Stimulated activated CD4-positive, alpha-beta T cell treated with anti-CD3 and anti-CD28 coated beads, Interleukin-15, amount 100 ng/mL, for 1 hour (primary cell): ENCODE measurements at places on chromosomes 5 and 9.

DNA sequence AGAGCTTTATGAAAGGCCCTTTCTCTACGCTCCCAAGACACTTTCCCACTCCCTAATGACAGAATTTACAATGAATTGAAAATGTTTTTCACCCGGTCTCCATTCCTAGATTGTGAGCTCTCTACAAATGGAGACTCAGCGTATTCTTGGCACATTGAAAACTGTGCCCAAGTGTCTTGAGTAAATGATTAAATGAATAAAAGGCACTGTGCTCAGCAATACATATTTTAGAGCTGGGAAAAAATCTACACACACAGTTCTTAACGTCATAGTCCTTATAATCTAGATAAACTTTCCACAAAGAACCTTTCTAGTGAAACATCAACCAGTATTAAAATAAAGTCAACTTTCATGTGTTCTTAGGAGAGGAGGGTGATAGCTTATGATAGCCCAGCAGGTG is 634.0 kb downstream of the RAB3C start:
- no peak for DNase-seq

DNA sequence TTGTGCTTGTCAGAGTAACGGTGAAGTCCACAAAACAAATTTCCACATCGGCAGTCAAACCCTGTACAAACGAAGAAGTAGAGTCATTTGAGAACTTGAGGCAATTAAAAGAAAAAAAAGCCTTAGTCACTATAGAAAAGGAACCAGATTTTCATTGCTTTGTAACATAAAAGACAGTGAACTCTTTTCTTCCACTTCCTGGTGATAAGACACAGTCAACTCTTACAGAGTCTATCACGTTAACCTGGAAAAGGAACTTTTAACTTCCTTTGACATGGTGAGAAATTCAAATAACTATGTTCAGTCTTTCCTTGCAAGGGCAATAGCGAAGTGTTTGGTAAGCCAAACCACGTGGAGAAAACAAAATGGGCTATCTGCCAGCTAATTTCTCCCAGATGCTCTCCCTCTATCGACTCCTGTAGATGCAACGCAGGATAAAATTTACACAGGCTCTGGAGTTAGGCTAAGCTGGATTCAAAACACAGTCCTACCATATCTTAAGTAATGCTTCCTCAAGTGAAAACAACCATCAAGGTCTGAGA is 8.9 kb downstream of the ZFAND5 start:
- no peak for DNase-seq

GRCh38 chr5:53984971-53985370 is 325.4 kb downstream of the ARL15 start:
- DNase-seq, result no peak

GRCh38 chr5:61076626-61077025 is 85.6 kb downstream of the SMIM15 start:
- no peak for DNase-seq

- DNase-seq, result no peak
Measured at GRCh38 chr9:92714787-92715487, 45.0 kb upstream of the IPPK start.

DNA sequence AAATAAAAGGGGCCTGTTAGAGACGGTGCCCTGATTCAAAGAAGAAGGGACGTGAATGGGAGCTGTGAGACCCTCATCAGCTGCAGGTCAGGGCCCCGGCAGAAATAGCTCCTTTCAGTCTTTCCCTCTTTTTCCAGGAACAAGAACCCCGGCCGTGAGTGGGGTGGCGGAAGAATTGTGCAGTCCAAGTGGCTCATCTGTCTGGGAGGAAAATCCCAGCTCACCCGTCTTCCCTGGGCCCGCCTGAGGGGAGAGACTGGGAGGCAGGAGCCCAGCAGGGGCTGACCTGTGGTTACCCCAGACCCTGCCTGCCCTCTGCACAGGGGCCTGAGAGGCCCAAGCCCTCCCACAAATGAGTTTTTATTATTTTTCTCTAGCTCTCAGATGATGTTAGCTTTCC is 24.8 kb upstream of the CSF1R start:
- no peak for DNase-seq

DNA sequence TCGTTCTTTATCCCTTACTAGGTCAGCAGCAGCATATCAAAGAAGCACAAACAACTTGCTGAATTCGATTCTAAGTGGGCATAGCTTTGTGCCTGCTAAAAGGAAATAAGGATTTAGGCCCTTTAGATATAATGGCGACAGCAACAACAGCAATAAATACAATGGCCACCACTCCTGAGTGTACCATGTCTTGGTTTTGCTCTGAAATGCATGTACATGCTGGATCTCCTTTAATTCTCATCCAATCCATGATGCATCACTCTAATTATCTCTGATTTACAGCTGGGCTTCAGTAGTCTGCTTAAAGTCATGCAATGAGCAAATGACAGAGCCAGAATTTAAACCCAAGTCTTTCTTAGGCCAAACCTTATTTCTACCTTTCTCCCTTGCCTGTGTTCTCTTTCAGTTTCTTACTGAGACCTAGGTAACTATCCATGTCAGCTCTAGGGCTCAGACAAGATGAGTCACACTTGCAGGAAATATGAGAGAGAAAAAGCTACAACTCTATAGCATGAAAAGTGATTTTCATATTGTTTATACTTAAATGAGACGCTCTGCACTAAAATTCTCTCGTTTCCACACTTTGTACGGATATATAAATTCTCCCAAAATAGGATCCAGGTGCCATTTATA is 111.8 kb downstream of the HMHB1 start:
- DNase-seq, result no peak

DNA sequence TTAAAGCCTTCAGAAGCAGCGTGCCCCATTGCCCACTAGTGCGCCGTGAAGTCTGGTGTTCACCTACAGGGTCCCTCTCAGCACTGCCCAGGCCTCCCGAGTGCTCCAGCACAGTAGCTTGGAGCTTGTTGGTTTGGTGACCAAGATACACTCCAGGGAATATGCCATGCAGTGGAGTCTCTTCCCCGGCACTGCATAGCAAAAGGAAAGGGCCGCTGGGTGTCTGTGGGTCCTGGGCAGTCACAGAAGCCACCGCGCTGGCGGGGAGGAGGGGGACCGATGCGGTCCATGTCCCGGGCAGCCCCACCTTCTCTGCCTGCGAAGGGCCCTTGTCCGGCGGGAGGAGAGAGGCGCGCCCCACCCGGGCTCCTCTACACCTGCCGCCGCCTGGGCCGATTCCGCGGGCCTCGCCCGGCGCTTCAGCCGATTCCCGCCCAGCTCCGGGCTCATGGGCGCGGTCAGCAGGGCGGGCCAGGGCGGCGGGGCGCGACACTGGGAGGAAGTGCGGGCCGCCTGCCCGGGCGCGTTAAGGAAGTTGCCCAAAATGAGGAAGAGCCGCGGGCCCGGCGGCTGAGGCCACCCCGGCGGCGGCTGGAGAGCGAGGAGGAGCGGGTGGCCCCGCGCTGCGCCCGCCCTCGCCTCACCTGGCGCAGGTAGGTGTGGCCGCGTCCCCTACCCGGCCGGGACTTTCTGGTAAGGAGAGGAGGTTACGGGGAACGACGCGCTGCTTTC is at the start of gene SYK:
SYK (plus strand) TSS at position 579 of the 732 bp plus-strand sequence. CDS start 42,080 bp downstream, outside the sequence.
- DNase-seq, result no peak
